ENCODE measurements at places on chromosomes 1 and 21. TPM values are rescaled to one million over a fixed set of nuclear protein-coding genes. Genes with fewer than 3 reads are reported as not detected.

TNNI3K gene
- not detected for total RNA-seq

SAMD13 gene
- total RNA-seq = 0.89 TPM

SLAMF1 gene
- 0.95 TPM for total RNA-seq

KRTAP7-1 gene
- total RNA-seq = not detected

BMP8A gene
- 0.55 TPM for total RNA-seq

SEMA4A gene
- 46.9 TPM for total RNA-seq

FUCA1 gene
- 39.6 TPM for total RNA-seq

PTPRU gene
- total RNA-seq = 55.3 TPM

HHAT gene
- 11.3 TPM for total RNA-seq

DNA sequence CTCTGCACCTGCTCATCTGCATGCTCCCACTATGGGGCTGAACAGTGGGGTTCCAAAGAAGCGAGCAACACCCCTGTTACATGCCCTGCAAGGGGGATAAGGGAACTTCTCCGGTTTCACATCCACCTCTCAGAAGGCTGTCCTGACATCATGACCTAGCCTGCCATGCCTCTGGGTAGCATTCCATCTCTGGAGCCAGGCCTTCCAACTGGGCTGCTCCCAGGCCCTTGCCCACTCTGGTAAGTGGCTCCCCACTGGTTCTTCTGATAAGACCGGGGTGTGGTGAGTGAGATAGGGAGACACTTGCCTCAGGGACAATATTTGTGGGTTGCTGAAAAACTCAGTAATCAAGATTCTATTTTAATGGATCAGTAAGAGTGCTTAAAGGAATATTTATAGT, 57.8 kb downstream of the KCNJ15 start:
- no peak for DNase-seq

- no peak for DNase-seq
These were observed 737.4 kb upstream of the ZP4 start for GRCh38 chr1:238628110-238628509.

- no peak for DNase-seq
These were observed 12.3 kb downstream of the PANK4 start for GRCh38 chr1:2513939-2514652.

DNA sequence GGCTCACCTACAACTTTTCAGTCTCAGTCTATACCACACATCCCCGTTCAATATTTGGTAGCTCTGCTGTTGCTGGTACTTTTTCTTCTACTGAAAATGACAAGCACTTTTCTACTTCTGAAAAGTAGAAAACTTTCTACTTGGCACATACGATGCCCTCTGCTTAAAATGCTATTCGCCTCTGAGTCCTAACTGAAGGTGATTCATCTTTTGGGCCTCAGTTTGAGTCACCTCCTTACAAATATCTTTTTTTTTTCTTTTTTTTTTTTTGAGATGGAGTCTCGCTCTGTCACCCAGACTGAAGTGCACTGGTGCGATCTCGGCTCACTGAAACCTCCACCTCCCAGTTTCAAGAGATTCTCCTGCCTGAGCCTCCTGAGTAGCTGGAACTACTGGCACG, 136.0 kb upstream of the CYYR1 start:
- DNase-seq = no peak

GRCh38 chr1:63322114-63322943, at the start of gene FOXD3:
FOXD3 (plus strand) TSS chr1:63322567; CDS start chr1:63323059, 492 bp downstream.
- peak; percentile 85 for DNase-seq

DNA sequence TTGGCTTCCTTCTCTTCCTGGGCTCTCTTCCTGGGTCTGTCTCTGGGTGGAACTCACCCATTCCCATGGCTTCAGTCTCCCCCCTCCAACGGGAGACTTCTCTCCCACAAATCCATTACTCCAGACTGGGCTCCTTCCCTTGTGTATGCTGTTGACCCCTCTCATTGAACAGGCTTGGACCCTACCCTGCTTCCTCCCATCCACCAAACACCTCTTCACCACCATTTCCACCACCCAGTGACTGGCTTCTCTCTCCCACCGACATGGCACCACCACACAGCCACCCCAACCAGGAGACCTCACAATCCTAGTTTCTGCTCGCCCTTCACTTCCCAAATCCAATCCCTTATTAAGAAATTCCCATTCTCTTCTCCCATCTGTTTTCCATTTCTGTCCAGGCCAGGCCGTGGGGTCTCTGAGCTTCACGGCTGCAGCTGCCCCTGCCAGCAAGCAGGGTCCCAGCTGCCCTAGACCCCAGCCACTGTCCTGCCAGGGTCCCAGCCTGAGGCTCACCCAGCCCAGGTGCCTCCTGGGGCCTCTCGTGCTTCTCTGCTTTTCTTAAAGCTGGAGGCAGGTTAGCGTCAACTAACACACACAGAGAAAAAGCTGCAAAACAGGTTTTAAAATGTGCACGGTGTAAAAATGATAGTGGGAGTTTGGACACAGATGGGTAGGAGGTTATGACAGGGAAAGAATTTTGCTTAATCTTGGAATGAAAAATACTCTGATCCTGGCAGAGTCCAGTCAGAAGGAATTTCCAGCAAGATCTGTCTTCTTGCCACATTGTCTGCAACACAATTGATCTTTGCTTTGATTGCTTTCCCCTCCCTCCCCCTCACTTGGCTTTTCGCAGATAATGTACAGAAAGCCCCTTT, 383.8 kb upstream of the VAMP3 start:
- DNase-seq = peak; percentile 12

DNA sequence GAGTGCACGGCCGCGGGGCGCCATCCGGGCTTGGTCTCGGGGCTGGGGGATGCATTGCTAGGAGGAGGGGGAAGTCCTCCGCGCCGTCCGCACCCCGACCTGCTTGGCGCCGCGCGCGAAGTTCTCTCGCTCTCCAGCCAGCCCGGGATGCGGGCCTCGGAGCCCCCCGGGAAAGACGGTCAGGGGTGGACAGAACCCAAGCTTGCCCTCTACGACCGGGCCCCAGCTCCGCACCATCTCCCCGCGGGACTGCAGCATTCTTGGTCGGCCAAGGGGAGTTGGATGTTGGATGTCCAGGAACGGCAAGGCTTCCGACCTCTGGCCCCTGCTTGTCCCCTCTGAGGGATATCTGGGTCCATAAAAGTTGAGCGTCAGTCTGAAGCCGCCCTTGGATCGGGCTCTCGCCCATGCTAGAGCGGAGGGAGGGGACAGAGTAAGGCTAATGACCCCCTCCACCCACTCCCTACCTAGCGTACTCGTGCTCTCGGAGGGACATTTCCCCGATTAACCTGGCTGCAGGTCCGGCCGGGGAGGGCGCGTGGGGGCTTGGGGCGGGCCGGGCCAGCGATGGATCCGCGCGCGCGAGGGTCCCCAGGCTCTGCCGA, 522 bp downstream of the DISP3 start:
- no peak for DNase-seq

DNA sequence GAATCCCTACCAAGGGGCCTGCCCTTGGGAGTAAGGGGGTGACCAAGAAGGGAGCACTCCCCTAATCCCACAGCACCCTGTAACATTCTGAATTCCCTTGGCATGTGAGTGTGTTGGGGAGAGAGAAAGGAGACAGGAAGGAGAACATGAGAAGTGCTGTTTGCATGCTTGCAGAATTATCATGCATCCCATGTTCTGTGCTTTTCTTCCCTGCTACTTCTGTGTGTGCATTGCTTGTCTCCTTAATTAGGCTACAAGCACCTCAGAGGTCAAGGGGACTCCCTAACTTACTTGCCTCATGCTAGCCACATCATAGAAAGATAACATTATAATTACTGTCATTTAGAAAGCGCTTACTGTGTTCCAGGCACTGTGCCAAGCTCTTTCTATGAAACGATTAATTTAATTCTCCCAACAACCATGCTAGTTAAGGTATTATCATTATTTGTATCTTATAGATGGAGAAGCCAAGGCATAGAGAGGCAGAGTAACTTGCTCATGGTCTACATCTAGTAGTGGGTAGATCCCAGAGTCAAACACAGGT, 11.1 kb downstream of the NOS1AP start:
- DNase-seq = peak; percentile 9

- DNase-seq = no peak
These were observed 1.4 kb downstream of the SLC9A1 start for GRCh38 chr1:27153549-27153886.

GRCh38 chr1:224852901-224853568, 76.4 kb upstream of the DNAH14 start:
- no peak for DNase-seq

DNA sequence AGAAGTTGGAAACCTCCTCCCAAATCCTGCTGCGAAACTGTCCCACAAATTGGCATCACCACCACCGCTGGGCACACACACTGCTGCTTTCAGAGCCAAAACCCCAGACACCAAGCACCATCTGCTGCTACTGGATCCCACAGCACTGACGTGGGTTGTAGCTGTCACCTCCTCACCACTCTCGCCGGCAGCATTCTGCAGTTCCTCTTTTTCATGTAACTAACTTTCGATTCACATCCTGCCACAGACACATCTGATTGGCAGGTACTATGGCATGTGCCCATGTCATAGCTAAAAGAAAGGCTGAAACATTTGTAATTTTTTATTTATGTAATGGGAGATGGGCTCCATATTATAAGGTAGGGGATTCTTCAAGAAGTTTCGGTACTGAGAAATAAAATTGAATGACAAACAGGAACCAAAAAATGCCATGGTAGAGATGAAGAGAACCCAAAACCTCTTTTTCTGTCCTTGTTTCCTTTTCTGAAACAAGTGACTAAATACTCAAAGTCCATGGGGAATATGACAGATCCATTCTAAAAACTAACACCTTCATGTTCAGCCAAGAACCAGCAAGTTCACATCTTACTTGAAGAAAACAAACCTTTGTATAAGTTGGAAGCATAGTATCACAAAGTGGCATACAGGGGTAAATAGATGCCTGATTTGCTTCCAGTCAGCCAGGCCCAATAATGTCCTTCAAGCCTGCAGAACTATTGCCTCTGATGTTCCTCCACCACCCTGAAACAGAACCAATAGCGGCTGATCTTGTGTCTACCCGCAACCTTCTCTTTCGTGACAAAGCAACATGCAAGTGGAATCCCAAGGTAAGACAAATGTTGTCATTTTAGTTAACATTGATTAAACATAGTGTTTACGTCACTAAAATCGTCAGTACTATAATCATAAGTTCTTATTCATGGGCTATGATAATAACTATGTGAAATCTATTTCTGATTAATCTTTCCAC, 26.6 kb upstream of the RGS13 start:
- DNase-seq = peak; percentile 16

DNA sequence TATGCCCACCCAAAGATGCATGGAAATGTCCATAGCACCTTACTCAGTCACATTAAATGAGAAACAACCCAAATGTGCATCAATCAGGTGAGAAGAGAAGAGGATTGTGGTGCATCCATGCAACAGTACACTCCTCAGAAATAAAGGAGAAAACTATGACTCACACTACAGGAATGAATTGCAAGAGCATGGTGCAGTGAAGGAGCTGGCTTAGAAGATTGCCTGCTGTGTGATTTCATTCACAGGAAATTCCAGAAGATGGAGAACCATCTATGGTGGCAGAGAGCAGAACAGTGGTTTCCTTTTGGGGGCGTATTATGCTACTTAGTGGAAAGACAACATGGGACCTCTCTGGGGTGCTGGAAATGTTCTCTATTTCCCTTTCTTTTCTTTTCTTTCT, 278.6 kb upstream of the AJAP1 start:
- no peak for DNase-seq

- peak; percentile 22 for DNase-seq
These were observed 60.0 kb downstream of the INTS7 start for GRCh38 chr1:211975152-211975941.

- no peak for DNase-seq
These were observed 58.6 kb upstream of the NTPCR start for GRCh38 chr1:232891656-232892317.

DNA sequence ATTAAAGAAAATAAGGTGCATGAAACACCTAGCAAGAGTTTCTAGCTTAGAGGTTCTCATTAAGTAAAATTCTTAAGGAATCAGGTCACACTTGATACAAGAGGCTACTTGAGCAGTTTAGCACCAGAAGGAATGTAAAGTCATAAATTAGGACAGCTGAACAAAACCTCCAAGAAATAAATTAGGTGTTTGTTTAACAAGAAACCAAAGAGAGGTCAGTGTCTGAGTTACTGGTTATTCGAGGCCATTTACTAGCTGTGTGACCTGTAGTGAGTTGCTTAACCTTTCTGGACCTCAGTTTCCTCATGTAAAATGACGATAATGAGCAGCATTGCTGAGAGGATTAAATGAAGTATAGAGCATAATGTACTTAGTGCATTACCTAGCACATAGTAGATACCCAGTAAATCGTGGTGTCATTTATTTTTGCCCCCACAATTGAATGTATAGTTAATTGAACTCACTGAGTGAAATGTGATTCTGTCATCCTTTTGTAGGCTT, 908 bp upstream of the ELK4 start:
- DNase-seq = no peak

- no peak for DNase-seq
These were observed 79.7 kb downstream of the ZNF648 start for GRCh38 chr1:181981821-181982220.

GRCh38 chr1:160733898-160734297, 5.1 kb upstream of the SLAMF7 start:
- no peak for DNase-seq

GRCh38 chr1:89200663-89201062, 1.9 kb upstream of the GBP4 start:
- DNase-seq = peak; percentile 29

DNA sequence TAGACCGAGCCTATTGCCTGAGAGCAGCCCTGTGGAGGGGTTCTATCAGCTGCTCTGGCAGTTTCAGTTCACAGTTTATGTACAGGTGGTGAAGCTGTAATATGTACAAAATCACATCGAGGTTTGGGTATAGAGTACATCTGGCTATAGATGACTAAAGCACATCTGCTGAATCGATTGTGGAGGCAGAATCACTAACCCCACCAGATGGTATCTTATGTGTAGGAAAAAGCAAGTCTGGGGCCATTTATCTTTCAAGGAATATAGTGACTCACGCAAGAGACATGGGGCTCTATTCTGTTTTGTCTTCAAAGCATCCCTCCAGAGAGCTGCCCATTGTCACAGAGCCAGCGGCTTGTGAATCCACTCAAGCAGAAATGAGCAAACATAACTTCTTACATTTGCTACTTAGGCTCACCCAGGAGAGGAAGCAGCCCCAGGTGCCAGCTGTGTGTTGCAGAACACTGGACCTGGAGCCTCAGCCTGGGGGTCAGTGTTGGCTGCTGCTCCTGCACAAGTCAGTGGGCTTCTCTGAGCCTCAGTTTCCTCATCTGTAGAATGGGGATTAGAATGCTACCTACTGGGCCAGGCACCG, 21.3 kb downstream of the MIIP start:
- DNase-seq = no peak

DNA sequence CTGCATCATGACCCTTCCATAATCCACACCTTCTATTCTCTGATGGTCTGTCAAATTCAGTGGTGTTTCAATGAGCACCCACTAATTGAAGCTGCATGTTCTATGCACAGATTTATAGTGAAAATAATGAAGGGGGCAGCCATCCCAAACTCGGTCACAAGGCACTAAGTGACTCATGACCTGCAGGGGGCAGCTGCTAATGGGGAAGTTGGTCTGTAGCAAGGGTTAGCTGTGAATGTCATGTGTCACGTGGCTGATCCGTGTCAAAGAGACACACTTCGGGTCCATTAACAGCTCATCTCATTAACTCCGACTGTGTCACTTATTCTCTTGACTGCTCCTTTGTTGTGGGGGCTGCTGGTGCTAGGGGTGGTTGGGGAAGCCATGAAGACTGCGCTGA, 306.6 kb downstream of the PCP4 start:
- DNase-seq = no peak

GRCh38 chr1:78840453-78841271, 165.9 kb downstream of the ADGRL4 start:
- DNase-seq = peak; percentile 82

GRCh38 chr1:36988741-36989193, 45.5 kb downstream of the GRIK3 start:
- no peak for DNase-seq

GRCh38 chr1:46815133-46815532, 16.3 kb downstream of the CYP4B1 start:
- DNase-seq = no peak

Measured in lung (tissue), 17 donors.